ENCODE measurements at places on chromosomes 7 and 10.

- DNase-seq: no peak
Observed at GRCh38 chr10:101490026-101490425, 98.0 kb downstream of the POLL start.

DNA sequence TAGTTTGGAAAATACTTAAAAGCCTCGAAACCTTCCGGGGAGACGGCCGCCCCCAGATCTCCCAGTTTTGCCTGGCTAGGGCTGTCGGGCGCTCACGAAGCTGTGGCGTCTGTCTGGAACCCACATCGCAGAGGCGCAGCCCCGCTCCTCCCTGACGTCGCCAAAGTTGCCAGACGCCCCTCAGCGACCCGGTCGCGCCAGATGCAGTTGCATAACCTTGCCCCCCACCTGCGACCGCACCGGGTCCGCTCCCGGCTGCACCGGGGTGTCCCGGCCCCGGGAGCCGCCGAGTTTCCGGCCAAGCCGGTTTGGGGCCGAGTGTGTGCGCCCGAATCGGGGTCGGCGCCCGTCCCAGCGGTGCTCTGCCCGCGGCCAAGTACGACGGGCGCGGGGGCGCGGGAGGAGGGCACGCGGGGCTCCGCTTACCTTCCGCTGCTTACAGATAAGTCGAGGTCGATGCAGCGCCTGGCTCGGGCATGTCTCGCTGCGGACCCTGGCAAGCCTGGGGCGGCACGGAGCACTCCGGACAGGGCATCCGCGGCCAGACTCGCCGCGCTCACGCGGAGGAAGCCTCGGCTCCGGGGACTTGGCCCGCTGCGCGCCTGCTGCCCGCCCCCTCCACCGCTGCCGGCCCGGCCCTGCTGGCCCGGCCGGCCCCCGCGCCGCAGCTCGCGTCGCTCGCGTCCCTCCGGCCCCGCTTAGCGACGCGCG lies 665 bp downstream of the INSYN2A start:
- no peak for DNase-seq

DNA sequence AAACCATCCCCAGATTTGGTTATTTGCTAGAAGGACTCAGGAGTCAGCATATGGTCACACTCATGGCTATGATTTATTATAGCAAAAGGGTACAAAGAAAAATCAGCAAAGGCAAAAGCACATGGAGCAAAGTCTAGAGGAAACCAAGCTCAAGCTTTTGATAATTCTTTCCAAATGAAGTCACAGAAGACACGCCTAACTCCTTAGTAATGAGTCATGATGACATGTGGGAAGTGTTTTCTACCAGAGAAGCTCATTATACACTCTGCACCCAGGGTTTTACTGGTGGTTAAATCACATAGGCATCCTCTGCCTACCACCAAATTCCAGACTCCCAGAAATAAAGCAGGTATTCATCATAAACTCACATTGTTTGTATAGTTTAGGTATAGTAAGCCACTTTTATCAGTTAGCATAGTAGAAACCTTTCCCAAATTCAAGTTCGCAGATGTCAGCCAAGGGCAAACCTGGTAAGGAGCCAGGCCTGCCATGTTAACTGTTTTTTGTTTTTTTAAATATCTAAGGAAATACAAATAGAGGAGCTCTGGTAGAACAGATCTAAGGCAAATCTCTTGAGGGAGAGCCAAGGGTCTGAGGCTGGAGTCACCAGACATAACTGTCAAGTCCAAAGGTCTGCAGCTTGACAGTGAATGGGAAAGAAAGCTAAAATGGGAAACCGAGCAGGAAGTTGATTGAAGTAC lies 15.4 kb upstream of the HIBADH start:
- DNase-seq: no peak

DNA sequence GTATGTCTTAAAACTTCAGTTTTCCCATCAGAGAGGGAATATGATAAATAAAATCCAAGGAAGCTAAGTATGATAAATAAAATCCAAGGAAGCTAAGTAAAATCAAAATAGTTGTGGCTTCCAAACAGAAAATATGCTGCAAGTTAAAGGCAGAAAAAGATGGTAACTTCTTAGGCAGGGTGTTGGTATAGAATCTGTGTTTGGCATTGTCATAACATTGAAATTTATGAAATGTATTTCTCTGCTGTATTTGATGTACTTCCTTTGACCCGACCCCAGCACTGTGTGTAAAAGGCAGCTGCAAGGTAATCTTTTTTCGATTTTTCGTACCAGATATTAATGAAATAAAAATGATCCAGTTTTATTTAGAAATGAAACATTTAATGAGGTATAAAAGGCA lies 537.2 kb downstream of the TFEC start:
- no peak for DNase-seq

DNA sequence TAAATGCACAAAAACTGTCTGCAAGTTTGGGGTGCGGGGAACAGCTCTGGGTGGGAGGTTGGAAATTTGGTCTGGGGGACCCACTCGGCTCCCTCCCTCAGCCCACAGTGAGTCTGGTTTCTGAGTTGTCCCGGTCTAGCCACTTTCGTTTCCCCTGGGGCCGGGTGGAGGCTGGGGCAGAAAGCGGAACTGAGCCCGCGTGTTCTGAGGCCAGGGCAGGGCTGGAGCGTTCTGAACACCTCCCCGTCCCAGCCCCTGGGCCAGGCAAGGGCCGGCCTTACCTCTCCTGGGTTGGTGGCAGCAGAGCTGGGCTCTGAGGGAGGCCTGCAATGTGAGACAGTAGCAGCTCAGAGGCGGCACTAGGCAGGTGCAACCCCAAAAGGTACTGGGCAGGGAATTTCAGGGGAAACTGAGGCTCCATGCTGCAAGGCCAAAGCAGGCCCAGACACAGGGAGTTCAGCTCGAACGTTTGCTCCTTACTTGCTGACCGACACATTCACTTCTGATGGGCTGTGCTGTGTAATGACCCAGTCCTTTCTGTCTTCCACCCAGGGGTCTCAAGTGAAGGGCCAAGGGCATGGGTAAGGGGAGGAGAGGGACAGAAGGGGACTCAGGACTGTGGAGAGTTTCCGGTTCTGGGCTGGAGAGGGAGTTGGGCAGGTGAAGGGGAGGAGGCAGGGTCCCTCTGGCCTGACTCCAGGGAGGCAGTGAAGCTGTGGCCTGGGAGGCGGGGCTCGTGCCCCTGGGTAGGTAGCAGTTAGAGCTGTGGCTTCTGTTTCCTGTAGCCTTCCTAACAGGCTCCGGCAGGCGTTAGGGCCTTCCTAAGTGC lies 3.0 kb downstream of the IRF5 start:
- peak; percentile 93 for DNase-seq
